ENCODE measurements at places on chromosomes 6 and 20. TPM values are rescaled to one million over a fixed set of nuclear protein-coding genes. Genes with fewer than 3 reads are reported as not detected.

DNA sequence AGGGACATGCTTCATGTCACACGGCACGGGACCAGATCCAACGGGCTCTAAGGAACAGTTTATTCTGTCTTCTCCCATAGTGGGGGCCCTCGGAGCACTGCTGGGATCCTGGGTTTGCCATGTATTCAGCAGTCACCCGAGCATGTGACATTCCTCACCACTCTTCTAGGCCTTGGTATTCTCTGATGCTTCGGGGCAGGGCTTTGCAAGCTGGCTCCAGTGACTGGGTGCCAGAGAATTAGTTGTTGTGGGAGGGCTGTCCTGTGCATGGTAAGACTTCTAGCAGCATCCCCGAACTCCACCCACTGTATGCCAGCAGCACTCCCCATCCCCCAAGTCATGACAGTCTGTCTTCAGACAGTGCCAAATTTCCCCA is 5.4 kb downstream of the CCN5 start:
- DNase-seq: no peak

- no peak for DNase-seq
These were observed 4.2 kb upstream of the ANGPT4 start for GRCh38 chr20:920311-920710.

PPIL1 gene
- polyA plus RNA-seq: 23.3 TPM

CD93 gene
- 0.02 TPM for polyA plus RNA-seq

DNA sequence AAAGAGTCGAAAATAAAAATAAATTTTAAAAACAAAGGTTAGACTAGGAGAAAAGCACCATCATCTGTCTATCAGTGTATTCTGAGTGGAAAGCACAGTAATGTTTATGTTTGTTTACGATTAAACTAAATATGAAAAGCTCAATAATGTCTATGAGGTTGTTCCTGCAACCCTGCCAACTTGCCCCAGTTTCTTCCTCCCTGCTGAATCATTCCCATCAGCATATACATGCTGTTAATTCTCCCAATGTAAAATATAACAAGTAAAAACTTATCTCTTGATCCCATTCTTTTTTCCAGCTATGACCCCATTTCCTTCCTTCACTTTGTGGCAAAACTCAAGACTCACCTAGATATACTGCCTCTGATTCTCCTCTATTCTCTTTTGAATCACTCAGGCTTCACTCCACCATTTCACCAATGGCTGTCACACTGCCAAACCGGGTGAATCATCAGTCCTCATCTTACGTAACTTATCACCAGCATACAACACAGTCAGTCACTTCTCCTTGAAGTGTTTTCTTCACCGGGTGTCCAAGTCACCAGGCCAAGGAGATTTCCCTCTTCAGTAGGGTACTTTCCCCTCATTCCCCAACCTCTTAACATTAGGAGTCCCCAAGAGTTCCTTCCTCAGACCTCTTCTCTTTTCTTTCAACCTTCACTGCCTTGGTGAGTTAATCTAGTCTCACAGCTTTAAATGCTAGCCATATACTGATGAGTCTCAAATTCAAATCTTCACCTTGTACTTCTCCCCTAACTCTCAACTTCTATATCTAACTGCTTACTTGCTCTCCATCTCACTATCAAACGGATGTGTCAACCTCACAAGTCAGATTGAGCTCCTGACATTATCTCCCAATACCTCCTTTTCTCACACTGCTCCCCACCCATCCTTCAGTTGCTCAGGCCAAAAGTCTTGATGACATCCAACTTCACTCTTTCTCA is 6.2 kb downstream of the TMEM242 start:
- DNase-seq: no peak

DNA sequence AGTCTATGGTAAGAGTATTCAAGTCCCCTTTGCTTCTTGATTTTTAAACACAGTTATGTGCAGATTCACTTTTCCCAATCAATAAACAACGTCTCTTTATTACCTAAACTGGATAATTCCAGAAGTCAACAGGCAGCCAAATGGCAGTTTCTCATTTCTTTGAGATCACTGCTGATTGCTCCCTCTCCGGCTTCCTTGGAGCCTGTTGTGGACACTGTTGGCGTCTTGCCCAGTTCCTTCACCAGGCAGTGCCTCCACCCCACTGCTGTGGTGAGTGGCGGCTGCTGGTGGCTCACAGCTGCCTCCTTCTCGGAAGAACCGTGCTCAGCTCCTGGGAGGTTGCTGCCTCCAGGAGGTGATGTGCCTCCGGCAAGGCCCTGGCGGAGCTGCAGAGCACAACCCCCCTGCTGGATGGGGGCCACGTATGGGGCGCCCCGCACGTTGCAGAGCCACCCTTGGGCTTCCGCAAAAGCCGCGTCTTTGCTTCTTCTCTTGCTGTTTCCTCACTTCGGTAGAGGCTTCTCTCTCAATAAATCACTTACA is 105.1 kb upstream of the CNKSR3 start:
- DNase-seq: no peak

DPPA5 gene
- not detected for polyA plus RNA-seq

GRCh38 chr20:36629719-36630681 is 16.0 kb downstream of the SLA2 start:
- DNase-seq: peak; percentile 60

DNA sequence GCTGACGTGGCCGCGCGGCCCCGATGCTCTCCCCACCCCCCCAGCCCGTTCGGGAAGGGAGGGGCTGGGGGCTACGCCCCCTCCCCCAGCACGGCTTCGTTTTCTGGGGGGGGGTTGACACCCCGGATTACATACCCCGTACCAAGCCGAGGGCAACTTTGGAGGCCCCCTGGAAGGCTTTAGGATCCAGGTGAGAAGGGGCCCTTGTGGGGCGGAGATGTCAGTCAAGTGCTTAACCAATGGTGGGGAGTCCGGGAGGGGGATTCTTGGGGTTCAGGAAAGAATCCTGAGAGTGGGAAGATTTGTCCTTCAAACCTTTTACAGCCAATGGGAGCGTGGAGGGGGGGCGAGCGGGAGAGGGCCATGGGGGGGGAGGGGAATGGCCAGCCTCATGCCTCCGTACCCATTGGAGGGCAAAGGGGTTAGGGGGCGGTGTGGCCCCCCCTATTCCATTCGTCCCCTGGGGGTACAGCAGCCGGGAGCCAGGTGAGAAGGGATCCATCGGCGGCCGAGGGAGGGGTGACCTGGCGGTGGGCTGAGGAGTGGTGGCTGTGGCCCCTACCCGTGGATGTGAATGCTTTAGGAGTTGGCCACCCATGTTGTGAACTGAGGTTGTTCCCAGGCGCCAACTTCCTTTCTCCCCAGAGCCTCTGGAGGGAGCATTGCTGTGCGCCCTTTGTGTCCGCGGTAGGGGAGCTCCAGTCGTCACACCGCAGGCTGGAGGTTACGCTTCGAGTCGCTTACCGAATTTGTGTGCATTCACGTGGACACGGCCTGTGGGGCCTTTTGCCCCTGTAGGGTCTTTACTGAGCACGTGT is 682 bp downstream of the BRD2 start:
- DNase-seq: peak; percentile 35

DNA sequence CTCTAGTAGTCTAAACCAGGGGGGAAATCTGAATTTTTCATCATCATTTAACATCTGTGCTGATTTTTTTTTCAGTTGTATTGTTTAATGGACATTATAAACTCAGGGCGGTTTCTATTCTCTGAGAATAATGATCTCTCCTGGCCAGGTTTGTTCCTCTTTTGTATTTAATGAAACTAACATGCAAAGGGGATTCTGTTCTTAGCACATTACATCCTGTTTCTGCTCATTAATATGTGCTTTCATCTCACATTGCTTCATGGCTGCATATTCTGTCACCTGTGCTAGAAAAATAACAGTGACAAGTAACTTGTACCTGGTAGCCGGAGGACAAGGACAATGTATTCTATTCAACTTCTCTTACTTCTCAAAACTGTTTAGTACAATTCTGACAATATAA is 806 bp downstream of the HLA-DOB start:
- no peak for DNase-seq

GRCh38 chr20:50191065-50191543 is 474 bp downstream of the CEBPB start:
- DNase-seq: peak; percentile 48

- no peak for DNase-seq
These were observed 53.2 kb downstream of the MRAP2 start for GRCh38 chr6:84086545-84087429.

C20orf202 gene
- polyA plus RNA-seq: not detected

VNN1 gene
- not detected for polyA plus RNA-seq

DNA sequence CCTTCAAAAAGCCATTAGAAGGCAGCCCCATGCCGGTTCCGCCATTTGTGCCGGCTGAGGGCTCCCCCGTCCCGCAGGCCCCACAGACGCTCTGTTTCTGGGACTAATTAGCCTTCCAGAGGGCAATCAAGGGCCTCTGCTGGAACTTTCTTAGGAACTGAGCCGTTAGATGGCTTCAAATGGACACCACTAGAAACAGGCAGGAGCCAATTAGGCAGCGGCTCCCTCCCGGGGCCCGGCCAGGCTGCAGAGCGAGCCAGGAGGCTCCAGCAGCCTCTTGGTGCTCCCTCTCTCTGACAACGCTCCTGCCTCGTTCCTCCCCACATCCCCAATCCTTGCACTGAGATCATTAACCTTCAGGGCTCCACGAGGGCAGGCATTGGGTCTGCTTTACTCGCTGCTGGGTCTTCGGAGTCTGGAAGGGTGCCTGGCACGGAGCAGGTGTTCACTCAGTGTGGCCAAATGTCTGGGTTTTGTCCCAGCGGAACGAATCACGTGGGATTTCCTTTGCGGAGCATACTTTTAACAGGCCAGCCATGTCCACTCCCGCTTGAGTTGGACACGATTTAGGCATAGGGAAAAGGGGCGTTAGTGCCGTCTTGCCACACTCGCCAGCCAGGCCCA is 98.3 kb downstream of the TMEM242 start:
- DNase-seq: no peak

DNA sequence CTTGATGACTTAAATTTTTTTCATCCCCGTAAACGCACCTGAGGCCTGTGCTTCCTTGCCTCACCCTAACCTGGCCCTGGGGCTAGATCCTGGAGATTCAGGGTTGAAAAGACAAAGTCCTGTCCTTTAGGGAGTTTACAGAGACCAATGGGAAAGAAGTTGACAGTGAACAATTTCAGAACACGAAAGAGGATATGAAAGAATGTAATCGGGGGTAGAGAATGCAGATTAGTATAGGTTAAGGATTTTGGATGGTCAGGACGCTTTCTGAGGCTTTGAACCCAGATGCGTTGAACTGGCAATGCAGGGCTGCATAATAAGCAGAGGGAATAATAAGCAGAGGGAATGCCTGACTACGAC is 1.7 kb upstream of the FBXO5 start:
- no peak for DNase-seq

LY6G6C gene
- not detected for polyA plus RNA-seq

GRCh38 chr20:50813801-50814200 is 18.9 kb downstream of the BCAS4 start:
- DNase-seq: no peak

- no peak for DNase-seq
These were observed 600.7 kb downstream of the UTRN start for GRCh38 chr6:144885817-144886216.

SLC35B3 gene
- polyA plus RNA-seq: 12.5 TPM

NKX2-4 gene
- not detected for polyA plus RNA-seq

Measured in CD8-positive, alpha-beta memory T cell (primary cell).